Esophagus squamous epithelium (tissue), 5 donors: ENCODE measurements at places on chromosomes 6 and 20. TPM values are rescaled to one million over a fixed set of nuclear protein-coding genes. Genes with fewer than 3 reads are reported as not detected.

Gene PPP1R10
- total RNA-seq = 27.0 TPM

Gene ADA
- 3.8 TPM for total RNA-seq

Gene DSP
- 1,238 TPM for total RNA-seq

Gene PHACTR3
- total RNA-seq = 0.45 TPM

Gene IL17A
- not detected for total RNA-seq

Gene SMLR1
- total RNA-seq = not detected

Gene PNPLA1
- total RNA-seq = not detected

Gene TRIM31
- total RNA-seq = 0.23 TPM

Gene CDSN
- total RNA-seq = not detected

Gene TGM3
- total RNA-seq = 626 TPM

Gene MYCT1
- 0.53 TPM for total RNA-seq

Gene KCNK16
- not detected for total RNA-seq

Gene TRIM26
- 65.4 TPM for total RNA-seq

Gene SLC22A7
- not detected for total RNA-seq

Gene LKAAEAR1
- not detected for total RNA-seq

Gene NFKBIE
- total RNA-seq = 10.3 TPM

Gene OR12D3
- total RNA-seq = not detected

Gene MMP24
- total RNA-seq = 0.08 TPM

Gene ENTPD6
- total RNA-seq = 44.9 TPM

Gene NMBR
- total RNA-seq = not detected

Gene LY6G6C
- total RNA-seq = 1.3 TPM
